ENCODE measurements at places on chromosomes 2 and 18.

GRCh38 chr2:238696331-238696730 is 151.6 kb upstream of the TWIST2 start:
- DNase-seq, result no peak

- no peak for DNase-seq
Measured at GRCh38 chr18:58966704-58967103, 102.0 kb downstream of the ZNF532 start.

GRCh38 chr2:10885094-10885860 is 26.5 kb upstream of the KCNF1 start:
- DNase-seq, result no peak

- DNase-seq, result no peak
Measured at GRCh38 chr2:24189551-24189950, 14.7 kb downstream of the FAM228A start.

GRCh38 chr18:35786365-35787042 is 186.0 kb upstream of the RMP24 start:
- no peak for DNase-seq

DNA sequence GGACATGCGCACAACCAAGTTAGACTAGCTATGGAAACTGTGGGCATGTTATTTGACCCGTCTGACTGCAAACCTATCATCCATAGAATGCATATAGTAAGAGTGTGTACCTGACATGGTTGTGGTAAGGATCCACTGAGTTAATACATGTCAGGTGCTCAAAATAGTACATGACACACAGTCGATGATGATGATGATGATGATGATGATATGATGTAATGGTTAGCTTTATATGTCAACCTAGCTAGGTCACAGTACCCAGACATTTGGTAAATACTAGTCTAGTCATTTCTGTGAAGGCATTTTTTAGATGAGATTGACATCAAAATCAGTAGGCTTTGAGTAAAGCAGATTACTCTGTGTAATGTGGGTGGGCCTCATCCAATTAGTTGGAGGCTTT is 204.1 kb downstream of the AFF3 start:
- no peak for DNase-seq

GRCh38 chr2:133072837-133073694 is 403.1 kb upstream of the LYPD1 start:
- DNase-seq, result no peak

GRCh38 chr2:8805278-8806210 is 31.9 kb downstream of the KIDINS220 start:
- DNase-seq, result peak; percentile 29

Data from DMS79 (cell line).